ENCODE measurements at places on chromosomes 1 and 21.
A peak's percentile ranks its signal among the peaks of the same experiment; 100 is the strongest.

DNA sequence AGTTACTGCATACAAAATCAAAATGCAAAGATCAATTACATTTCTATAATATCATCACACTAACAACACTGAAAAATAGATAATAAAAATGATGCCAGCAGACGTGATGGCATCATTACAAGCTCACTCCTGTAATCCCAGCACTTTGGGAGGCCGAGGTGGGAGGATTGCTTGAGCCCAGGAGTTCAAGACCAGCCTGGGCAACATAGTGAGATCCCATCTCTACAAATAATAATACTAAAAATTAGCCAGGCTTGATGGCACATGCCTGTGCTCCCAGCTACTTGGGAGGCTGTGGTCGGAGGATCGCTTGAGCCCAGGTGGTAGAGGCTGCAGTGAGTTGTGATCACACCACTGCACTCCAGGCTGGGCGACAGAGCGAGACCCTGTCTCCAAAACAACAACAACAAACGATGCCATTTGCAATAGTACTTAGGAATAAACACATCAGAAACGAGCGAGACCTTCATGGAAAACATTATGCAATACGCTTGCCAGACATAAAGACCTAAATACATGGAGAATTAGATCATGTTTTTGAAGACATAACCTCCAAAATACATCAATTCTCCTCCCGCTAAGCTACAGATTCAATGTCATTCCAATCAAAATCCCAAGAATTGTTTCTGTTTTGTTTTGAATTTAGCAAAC is 86.6 kb upstream of the ERRFI1 start:
- no peak for DNase-seq

GRCh38 chr1:163668472-163668871 is 346.7 kb downstream of the NUF2 start:
- DNase-seq: no peak

- no peak for DNase-seq
Measured at GRCh38 chr1:15350551-15351200, 59.0 kb upstream of the EFHD2 start.

DNA sequence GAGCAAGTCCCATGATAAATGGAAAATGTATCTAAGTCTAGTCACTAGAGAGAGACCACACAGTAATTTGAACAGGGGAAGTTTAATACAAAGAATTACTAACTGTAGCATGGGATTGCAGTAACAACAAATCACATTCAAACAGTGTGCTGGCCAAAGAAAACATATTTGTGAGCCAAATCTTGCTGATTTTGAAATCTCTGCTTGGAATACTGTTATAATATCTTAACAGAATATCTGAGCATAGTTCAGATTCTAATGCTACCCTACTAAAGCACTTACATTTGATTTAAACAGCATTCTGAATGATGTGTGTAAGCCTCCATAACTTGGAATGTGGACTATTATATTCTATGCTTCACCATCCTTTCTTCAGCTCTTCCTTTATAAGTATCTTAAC is 270.0 kb upstream of the BRINP3 start:
- no peak for DNase-seq

DNA sequence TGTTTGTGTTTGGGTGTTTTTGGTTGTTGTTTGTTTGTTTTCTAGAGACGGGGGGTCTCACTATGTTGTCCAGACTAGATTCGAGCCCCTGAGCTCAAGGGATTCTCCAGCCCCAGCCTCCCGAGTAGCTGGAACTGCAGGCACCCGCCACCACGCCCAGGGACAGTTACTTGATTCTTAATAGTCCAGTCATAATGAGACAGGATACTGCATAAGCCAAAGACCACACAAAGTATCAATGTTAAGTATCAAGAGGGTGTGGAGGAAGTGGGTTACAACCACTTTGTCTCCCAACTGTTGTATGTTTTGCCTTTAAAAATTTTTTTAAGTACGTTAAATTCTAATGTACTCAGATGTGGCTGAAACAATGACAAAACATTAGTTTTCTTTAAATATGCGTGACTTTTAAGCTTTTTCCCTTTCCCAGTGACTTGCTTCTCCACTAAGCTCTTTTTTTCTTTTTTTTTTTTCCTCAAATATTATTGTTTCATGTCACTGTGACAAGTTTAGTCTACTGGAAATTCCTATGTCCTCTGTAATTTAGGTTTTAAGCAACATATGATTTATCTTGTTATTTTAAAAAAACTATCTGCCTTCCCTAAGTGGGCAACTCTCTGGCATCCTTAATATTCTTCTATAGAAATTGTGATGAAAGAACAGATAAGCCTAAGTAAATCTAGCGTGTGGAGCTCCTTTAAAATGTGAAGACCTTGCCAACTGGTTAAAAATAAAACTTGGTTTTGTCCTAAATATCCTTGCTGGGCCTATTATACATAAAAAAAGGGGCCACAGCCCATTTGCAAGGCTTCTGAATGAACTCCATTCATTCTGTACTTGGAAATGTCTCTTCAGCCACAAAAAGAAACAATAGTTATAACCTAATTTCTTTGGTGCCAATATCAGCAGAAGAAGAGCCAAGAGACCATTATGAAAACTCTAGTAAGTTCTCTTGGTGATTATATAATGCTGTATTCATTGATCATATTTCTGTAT is 56.2 kb upstream of the DPH5 start:
- DNase-seq: peak; percentile 34

DNA sequence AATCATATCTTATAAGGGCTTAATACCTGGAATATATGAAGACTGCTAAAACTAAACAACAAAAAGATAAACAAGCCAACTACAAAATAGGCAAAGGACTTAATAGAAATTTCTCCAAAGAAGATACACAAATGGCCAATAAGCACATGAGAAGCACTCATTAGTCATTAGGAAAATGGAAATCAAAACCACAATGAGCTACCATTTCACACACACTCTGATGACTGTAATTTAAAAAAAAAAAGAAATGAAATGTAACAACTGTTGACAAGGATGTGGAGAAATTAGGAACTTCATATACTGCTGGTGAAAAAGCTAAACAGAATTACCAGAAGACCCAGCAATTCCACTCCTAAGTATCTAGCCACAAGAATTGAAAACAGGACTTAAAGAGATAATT is 374.2 kb upstream of the ZP4 start:
- no peak for DNase-seq

DNA sequence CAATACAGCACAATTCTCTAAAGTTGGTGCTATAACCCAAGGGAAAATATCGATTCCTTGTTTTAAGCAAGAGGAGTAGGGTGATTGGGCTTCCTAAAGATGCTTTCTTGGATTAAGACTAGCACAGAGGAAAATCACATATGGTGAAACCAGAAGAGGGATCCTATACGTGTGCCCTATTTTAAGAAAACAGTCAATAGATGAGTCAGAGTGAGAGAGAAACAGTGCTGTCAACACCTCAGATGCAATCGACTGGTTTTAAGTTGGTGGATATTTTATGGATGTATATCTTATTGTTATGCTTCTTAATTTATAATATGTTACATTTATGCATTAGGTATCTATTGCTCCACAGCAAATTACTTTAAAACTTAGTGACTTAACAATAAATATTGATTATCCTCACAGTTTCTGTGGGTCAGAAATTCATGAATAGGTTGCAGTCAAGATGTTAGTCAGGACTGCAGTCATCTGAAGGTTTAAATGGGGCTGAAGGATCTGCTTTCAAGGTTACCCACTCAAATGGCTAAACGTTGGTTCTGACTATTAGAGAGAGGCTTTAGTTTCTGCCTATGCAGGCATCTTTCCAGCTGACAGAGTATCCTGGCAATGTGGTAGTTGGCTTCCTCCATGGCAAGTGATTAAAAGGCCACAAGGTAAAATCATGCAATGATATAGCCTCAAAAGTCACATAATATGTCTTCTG is 61.6 kb upstream of the DEPDC1 start:
- DNase-seq: no peak

- DNase-seq: peak; percentile 24
Measured at GRCh38 chr1:14094611-14095400, 394.8 kb downstream of the PRDM2 start.

GRCh38 chr1:7076572-7076971 is 291.3 kb downstream of the CAMTA1 start:
- no peak for DNase-seq

- DNase-seq: peak; percentile 95
Measured at GRCh38 chr1:8915446-8915845, 30.2 kb upstream of the CA6 start.

GRCh38 chr21:28714777-28715464 is 277.8 kb downstream of the LTN1 start:
- no peak for DNase-seq

DNA sequence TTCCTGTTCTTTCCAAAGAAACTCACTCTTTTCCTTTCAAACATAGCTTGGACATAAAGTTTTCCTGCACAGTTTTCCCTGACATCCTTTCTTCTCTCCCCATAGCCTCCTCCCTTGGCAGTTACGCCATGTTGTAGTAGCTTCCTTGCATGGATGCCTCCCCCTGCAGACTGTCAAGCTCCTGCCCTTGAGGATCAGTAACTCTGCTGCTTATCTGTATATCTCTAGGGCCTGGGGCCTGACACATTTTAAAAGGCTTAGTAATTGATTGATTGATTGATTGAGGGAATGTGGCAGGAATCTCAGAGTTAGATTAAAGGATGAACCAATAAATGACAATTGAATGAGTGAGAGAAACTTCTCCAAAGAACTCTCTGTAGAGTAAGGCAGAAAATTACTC is 143.7 kb downstream of the NEK7 start:
- DNase-seq: no peak

- DNase-seq: no peak
Measured at GRCh38 chr1:218257371-218257770, 27.7 kb upstream of the RRP15 start.

GRCh38 chr1:48841461-48841860 is 64.8 kb upstream of the BEND5 start:
- DNase-seq: no peak

DNA sequence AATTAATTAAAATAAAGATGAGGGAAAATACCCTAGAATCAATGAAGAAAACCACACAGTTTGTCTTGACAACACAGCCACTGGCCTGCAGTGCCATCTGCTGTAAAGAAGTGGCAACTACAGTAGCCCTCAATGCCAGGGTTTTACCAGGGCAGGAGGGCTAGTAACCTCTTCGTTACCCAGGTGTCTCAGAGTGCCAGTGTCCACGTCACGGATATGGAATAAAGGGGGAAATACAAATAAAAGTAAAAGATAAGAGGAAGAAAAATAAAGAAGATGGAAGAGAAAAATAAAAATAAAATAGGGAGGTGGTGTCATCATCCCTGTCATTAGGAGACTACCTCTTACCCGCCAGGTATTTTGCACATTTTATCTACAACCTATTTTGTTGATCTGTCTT is 14.2 kb upstream of the SLC44A3 start:
- DNase-seq: peak; percentile 70

- no peak for DNase-seq
Measured at GRCh38 chr1:56411021-56411420, 168.3 kb downstream of the PLPP3 start.

DNA sequence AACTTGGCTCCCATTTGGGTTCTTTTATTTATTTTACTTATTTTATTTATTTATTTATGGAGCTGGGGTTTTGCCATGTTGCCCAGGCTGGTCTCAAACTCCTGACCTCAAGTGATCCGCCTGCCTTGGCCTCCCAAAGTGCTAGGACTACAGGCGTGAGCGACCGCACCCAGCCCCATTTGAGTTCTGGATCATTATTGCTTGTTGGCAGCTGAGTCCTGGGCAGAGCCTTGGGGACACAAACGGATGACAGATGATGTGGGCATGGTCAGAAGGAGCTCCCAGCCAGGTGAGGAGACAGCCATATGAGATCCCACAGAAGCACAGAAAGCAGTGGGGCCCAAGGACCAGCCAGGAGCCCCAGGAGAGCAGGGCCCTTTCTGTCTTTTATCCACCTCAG is 254.0 kb downstream of the MATN1 start:
- DNase-seq: no peak

- peak; percentile 69 for DNase-seq
Measured at GRCh38 chr1:235513495-235514366, 9.5 kb upstream of the B3GALNT2 start.

DNA sequence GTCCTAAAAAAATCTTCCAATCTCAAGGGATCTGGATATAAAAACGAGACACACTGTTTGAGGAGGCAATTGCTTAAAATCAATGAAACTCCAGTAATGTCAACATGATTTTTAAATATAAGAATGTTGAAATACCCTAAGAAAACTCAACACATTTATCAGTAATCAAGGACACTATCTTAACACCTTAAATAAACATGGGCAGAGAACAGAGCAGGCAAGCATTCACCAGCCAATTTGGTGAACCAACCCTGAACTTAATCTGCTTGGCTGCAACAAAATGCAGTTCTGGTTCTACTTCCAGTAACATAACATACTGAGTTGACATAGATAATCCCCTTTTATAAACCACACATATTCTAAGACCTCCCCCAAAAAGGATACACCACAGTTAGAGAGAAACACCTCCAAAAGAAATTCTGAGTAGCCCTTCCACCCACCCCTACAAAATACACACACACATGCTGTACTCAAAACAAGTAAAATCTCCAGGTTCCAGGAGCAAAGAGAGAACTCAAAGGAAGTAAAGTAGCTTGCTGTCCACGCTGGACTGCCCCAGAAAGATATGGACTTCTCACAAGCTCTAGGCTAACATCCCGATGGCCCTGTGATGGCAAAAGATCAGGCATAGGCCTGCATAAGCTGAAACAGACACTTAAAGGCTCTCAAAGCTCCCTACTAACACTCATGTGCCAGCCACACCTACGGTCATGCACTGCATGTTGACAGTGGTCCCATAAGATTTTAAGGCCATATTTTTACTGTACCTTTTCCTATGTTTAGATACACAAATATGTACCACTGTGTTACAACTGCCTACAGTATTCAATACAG is 30.5 kb downstream of the TP53BP2 start:
- no peak for DNase-seq

DNA sequence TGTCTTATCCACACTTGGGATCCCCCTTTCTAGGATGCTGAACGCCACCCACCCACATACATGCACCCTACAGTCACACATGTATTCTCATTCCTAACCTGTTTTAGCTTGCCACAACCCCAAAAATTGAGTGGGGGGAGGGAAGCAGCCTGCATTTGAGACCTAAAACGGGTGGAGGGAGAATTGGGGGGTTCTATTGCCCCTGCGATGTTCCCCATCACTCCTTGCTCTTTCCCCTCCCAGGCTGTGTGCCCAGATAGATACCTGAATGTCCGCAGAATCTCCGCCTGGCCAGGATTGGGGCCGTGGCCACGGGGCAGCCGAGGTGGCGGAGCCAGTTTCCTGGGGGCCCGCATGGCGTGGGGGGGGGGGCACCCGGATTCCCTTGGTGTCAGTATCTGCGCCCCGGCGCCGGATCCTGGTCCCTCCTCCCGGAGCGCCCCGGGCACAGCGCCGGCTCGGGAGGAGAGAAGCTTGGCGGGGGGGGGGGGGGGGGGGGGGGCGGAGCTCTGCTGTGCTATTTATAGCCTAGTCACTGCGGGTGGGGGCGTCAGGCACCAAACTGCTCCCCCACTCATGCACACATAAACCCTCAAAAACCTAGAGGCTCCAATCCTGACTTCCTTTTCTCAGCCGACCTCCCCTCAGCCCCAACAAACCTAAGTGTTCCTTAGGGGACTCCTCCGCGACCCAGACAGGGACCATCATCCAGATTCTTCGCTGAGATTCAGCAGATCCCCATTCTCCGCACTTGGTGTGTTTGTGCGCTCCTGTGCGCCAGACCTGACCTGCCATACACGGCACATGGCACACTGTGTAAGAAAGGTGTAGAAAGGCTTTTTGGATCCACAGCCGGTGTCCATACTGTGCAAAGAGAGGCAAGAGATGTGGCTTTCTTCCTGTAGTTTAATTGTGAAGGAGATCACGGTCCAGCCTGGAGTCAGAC is 1.9 kb downstream of the ANKRD34A start:
- DNase-seq: no peak

- no peak for DNase-seq
Measured at GRCh38 chr1:202034683-202035462, 24.5 kb downstream of the ELF3 start.

GRCh38 chr1:62269851-62270495 is 49.3 kb downstream of the KANK4 start:
- no peak for DNase-seq
